Stimulated activated CD8-positive, alpha-beta memory T cell treated with anti-CD3 and anti-CD28 coated beads, Interleukin-7, amount 100 ng/mL, for 1 hour (primary cell): ENCODE measurements at places on chromosomes 13 and 19.

DNA sequence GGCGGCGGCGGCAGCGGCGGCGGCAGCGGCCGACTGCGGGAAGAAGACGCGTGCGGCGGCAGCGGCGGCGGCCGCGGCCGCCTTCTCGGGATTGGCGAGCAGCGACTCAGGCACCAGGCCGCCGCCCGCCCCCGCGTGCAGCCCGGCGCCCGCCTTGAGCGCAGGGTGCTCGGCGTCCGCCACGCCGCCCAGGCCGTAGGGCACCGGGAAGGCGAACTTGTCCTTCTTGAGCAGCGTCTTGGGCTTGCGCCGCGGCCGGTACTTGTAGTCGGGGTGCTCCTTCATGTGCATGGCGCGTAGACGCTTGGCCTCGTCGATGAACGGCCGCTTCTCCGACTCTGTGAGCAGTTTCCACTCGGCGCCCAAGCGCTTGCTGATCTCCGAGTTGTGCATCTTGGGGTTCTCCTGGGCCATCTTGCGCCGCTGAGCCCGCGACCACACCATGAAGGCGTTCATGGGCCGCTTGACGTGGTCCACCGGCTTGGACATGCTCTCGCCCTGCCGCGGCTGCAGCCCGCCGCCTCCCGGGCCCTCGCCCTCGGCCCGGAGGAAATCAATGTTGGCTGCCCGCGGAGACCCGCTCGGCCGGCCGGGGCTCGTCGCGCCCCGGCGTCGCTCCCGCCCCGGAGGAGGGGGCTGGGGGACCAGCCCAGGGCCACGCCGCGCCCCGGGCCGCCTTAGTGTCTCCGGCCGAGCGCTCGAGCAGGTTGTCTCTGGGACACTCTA lies 621 bp downstream of the SOX21 start:
- no peak for DNase-seq

GRCh38 chr19:40778706-40779284 lies 748 bp downstream of the RAB4B start:
- DNase-seq = no peak

DNA sequence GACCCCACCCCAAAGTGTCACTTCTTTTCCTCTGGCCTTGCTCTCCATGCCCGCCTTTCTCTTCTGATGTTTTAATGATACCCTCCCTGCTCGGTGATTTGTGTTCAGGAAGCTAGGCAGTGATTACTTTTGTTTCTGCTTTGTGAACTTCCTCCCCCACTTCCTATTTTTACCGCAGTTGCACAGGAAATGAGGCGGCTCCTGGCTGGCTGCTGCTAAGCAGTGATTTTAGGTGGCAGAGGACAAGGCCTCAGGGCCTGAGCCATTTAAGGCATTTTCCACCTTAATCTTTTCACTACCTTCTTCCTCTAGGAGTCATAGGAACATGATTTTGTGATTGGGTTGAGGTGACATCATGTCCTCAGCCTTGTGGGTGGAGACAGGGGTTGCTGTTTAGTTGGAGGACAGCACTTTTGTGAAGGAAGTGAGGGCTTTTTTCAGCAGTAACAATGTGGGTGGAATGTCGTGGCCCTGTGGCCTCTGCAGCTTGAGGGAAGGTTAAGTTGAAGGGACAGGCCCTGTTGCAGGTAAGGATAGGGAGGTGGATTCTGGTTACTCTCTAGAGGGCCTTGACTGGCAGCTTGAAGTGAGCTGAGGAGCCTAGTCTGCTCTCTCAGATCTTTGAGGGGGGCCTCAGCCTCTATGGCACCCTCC lies 15.7 kb downstream of the GARRE1 start:
- DNase-seq = peak; percentile 39

GRCh38 chr19:18955042-18955441 lies 14.0 kb upstream of the HOMER3 start:
- DNase-seq = no peak

DNA sequence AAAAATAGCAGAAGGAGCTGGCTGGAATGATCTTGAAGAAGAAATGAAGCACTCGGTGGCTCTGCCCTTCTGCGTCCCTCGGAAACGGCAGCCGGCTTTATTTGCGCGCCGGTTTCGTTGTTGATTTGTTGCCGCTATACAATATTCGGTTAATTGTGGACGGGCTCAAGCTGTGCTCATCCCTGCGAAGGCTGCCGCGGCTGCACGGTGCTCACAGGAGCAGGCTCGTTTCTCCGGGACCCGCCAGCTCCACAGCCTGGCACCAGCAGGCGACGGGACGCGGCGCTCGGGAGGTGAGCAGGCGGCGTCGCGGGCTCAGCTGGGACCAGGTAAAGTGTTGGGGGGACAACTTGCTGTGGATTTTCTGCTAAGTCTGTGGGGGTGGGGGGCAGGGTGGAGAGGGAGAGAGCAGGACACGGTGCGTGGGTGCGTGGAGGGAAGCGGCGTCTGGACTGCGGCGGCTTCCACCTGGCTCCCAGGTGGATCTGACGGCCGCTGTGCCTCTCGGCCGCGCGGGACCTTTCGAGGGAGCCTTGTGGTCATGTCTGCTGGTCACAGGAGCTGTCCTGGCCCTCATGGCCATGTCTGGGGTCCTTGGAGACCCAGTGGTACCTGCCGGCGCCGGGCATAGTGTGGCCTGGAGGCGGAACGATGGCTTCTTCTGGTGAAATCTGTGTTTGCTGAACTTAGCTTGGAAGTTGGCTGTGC lies 90.9 kb downstream of the TEX29 start:
- no peak for DNase-seq

- no peak for DNase-seq
Measured at GRCh38 chr13:50911081-50911631, 1.6 kb downstream of the RNASEH2B start.

- no peak for DNase-seq
Measured at GRCh38 chr19:18109733-18110608, 12.4 kb downstream of the MAST3 start.

DNA sequence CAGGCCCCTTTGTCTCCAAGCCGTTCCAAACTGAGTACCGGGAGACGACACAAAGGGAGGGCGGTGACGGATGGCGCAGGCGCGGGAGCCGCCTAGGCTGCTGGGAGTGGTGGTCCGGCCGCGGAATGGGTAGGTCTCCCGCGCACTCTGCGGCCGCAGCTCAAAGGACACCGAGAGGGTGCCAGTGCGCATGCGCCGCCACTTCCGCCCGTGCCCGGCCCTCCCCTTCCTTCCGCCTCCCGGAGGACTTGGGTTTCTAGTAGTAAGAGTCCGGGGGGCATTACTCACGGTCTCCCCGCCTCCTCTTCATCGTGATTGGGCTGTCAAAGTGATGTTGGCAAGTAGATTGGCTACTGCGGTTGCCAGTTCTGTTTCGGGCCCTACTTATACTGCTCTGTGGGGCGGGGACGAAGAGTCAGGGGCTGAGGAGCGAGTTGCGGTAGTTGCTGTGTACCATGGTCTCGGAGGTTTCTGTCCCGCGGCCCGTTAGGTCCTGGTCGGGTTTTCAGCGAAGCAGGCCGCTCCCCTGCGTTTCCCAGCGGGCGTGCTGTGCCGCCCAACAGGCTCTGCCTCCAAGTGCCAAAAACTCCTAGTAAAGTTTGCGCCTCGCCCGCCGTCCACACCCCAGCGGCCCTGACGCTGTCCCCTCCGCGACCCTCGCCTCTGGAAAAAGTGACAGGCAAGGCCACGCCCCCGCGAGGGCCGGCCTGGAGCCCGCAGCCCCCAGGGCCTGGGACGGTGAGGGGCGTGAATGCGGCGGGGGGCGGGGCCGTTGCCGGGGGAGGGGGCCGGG lies 455 bp upstream of the ING1 start:
- DNase-seq = peak; percentile 99

DNA sequence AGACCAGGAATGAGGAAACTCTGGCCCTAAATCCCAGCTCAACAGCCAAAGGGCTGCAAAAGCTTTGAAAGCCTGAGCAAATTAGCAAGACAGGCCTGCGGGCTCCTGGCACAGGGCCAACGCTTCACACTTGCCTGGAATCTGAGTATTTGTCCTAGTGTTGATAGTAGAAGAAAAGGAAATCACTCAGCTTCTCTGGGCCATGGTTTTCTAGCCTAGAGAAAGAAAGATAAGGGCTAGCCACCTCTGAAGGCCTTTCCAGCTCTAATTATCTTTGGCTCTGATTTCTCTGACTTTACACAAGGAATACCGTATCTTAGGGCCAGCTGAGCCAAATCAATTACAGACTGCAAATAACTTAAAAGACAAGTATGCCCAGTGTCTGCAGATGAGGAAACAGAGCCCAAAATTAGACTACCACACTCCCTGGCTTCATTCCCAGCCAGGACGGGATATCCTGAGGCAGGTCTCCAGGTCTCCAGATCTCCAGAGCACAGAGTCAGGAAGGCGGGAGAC lies 69.6 kb downstream of the STK24 start:
- DNase-seq = no peak

DNA sequence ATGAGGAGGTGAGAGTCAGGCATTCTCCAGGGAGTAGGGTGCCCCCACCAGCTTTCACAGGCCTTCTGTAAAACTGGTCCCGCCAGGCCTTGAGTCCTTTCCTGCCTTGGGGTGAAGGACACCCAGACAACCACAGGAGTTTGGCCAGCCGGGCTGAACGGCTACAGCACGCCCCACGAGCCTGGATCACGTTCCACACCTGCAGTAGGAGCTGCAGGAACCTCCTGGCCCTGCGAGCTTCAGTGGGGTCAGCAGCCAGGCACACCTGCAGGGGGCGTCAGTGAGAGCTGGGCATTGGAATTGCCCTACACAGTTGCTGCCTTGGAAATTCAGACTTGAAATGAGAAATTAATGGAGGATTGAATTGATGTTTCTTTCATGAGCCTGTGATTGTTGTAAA lies 45.7 kb downstream of the COL4A2 start:
- DNase-seq = no peak

DNA sequence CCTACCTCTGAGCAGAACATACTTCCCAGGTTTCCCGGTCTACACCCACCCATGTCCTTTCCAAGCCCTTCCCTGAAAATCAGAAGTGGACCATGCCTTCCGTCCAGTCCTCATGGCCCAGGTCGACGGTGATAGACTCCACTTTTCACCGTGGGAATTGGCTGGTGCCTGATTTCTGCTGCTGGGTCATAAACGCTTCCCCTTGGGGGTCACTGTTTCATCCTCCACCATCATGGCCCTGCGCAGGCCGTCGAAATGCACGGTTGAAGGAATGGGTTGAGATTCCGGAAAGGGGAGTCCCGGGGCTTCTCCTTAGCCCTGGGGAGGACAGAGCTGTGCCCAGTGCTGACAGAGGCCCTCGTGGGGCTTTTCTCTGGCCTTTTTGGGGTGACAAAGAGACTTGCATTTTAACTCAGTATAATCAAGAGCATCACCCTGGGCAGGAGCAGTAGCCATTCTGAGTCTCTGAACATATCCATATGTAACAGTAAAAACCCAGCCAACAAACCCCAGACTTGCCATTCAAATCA lies 75.5 kb downstream of the SOX1 start:
- no peak for DNase-seq

DNA sequence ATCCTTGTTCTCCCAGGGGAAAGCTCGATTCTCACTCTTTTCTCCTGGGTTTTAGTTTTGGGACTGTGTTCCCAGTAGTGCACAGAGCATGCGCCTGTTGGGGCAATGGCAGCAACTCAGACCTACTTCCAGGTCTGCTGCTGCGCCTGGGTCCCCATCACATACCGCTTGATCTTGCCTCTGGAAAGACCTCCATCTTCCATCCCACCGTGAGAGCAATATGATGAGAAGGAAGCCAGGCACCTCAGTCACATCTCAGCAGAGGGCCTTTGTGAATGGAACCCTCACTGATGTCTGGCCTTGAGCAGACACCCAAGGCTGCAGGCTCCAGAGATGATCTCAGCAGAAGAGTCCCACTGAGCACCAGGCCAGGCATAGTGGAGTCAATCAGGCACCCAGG lies 176.8 kb upstream of the ZNF507 start:
- no peak for DNase-seq

DNA sequence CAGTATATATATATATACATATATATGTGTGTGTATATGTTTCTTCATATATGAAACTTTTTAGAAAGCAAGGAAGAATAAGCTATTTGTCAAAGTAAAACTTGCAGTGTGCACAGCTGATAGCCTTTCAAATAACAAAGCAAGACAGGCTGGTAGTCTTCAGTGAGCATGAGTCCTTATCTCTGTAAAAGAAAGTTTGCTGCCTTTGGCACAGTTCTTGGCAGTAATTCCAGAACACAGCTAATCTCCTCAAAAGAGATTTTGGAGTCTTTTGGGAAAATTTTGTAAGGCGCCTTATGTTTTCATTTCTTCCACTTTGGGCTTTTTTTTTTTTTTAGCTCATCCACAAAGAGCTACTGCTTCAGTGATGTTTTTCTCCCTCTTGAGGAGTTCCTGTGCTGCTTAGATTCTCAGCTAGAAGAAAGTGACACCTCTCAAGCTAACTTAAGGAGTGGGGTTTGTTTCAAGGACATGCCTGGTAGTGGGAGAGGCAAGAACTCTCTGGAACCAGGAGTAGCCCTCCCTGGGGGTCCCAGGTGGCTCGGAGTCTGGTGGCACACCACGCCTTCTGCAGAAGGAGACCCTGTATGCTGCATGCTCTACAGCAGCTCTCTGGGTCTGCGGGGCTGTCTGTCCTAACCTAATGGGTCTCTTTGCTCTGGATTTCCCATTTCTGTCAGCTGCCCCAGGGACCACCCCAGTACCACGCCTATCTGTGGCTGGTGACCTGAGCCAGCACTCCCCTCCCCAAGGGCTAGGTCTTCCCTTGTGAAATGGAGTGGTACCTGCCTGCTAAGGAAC lies 58.8 kb downstream of the TNFRSF19 start:
- no peak for DNase-seq

GRCh38 chr13:96982672-96983071 lies 11.6 kb downstream of the OXGR1 start:
- DNase-seq = no peak

- DNase-seq = no peak
Measured at GRCh38 chr19:10679743-10680142, 21.5 kb upstream of the QTRT1 start.

DNA sequence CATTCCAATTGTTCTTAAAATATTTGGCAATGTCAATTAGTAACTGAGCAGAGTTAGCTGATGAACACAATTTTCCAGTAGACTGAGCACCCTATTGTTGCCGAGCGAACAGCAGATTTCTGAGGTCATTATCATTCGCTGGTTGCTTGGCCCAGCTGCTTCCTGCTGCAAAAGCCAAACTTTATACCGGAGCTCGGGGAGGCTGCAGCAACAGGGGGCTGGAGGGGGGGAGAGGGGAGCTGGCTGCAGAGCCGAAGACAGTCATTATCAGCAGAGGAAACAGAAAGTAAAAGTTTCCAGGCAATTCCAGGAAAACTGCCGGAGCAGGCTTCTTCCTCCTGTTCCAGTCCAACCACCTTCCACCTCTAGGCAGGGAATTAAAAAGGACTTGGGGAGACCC lies 77.9 kb downstream of the ZNF536 start:
- DNase-seq = no peak
